ENCODE measurements at places on chromosomes 4 and X.

GRCh38 chr4:180455226-180455625, 1788.0 kb upstream of the TENM3 start:
- no peaks in the 10 kb centered on the region for H3K27me3 ChIP-seq
- H3K27ac ChIP-seq, result no peak overlapping the region
- H3K36me3 ChIP-seq, result no peaks in the 10 kb centered on the region
- H3K4me3 ChIP-seq, result no peak overlapping the region
- no peaks in the 10 kb centered on the region for H3K4me1 ChIP-seq

DNA sequence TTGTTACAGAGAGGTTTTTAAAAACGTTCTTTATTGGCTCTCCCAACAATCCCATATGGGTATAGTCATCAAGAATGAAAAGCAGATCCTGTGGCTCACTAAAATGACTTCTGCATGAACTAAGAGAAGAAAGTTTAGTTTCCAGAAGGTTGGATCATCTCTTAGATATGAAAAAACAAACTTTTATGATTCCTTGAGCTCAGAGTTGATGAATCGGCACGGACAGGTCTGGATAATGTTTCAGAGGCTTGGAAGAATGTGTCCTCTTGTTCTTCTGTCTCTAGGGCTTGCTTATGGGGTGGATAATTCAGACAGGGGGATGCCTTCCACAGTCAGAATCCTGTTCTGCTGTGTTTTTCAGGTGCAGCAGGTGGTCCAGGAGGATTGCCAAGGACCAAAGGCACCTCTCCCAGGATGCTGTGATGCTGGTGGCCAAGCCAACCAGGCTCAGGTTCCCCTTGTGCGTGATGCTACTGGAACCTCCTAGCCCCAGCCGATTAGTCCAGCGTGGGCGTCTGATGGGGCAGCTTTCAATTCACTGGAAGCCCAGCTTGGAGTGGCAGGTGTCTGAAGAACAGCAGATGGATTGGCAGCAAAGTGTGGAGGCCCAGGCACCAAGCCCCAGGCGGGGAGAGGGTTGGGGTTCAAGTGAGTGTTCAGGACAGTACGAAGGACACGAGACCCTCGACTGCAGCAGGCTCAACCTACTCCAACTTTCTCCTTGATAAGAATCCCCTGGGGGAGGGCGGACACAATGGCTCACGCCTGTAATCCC, 30.3 kb downstream of the CCKAR start:
- no peak overlapping the region for H3K4me3 ChIP-seq
- no peak for DNase-seq
- no peaks in the 10 kb centered on the region for H3K36me3 ChIP-seq
- no peak overlapping the region for H3K27ac ChIP-seq
- no peaks in the 10 kb centered on the region for H3K27me3 ChIP-seq
- H3K4me1 ChIP-seq, result peaks cover 5% of the 10 kb centered on the region

DNA sequence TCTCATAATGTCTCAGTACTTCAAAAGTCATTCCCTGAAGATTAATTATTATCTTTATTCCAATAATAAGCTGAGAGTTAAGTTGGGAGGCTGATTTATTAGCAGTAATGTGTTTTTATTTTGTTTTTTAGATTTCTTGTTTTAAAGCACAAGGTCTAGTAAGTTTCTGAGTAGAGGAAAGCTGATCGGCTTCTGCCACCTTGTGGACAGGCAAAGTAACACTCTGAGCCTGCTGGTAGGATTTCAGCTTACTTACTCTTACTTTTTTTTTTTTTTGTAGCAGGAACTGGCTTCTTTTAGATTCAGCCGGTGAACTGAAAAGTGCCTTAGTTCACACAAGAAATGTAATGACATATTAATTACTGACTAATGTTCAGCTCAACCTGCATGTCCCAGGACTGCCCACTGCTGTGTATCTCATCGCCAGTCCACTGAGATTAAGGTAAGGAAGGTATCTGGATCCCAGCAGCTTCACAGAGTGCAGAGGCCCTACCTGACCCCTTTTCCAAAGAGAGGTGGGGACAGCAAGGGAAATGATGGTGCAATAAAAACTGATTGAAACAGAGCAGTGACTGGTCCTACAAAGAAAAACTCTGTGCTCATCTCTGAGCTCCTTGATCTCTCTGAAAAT, 126.5 kb downstream of the ADGRA3 start:
- DNase-seq, result peak; percentile 44
- H3K27ac ChIP-seq, result no peak overlapping the region
- H3K36me3 ChIP-seq, result peaks cover 9% of the 10 kb centered on the region

- H3K36me3 ChIP-seq, result peaks cover 6% of the 10 kb centered on the region
- peaks cover 3% of the 10 kb centered on the region for H3K4me1 ChIP-seq
- no peak for DNase-seq
These were observed 59.2 kb downstream of the FSTL5 start for GRCh38 chr4:162104459-162105124.

GRCh38 chr4:47704693-47705325, 133.1 kb downstream of the CORIN start:
- H3K4me1 ChIP-seq, result peaks cover 8% of the 10 kb centered on the region
- H3K4me3 ChIP-seq, result no peak overlapping the region
- H3K27ac ChIP-seq, result no peak overlapping the region

GRCh38 chr4:156294577-156294976, 340.9 kb upstream of the CTSO start:
- no peak overlapping the region for H3K4me3 ChIP-seq
- H3K4me1 ChIP-seq, result peaks cover 20% of the 10 kb centered on the region
- DNase-seq, result no peak
- no peaks in the 10 kb centered on the region for H3K36me3 ChIP-seq
- no peak overlapping the region for H3K27ac ChIP-seq
- no peaks in the 10 kb centered on the region for H3K27me3 ChIP-seq

DNA sequence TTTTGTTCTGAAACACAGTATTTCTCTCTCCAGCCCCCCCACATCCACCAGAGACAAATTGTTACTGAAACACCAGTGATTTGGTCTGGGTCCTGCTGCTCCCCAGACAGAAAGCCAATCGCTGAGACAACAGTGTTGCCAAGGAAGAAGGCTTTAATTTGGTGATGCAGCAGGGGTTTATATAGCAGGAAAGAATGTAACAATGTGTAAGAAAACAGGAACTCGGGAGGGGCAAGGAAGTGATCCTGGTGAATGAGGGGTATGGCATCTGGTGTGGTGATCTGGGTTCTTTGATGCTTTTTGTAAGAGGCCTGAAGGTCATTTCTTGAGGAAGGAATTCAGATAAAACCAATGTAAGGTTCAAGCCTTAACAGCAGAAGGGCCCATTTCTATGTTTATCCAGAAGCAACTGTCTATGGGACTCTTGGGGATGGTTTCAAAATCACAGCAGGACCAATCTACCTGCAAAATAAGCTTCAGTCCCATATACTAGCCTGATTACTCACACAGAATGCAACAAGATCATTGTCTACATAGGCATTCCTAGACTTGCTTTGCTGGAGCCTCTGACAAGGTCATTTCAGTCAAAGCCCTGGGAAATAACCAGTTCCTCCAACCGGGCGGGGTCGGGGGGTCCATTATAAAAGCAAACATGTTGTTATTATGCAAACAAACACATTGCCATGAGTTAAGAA, 445.2 kb upstream of the ZFP42 start:
- H3K4me3 ChIP-seq, result no peak overlapping the region
- H3K27me3 ChIP-seq, result no peaks in the 10 kb centered on the region
- no peak for DNase-seq
- no peaks in the 10 kb centered on the region for H3K4me1 ChIP-seq
- H3K27ac ChIP-seq, result no peak overlapping the region
- no peaks in the 10 kb centered on the region for H3K36me3 ChIP-seq

DNA sequence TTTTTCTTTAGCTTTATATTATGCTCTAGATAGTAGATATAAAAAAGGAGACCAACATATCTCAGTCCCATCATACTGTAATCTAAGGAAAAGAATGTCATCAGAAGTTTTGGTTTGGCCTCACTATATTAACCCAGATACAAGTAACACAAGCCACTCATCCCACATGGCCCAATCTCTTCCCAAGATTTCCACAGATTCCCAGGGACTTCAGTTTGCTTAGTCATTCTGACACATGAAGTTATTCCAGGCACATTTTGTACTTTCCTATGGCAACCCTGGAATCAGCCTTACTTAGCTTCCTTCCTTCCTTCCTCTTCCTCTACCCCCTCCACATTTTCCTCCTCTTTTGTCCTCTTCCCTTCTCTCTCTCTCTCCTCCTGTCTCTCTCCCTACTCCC, 21.7 kb upstream of the DCLK2 start:
- no peak overlapping the region for H3K4me3 ChIP-seq
- DNase-seq, result no peak
- H3K27ac ChIP-seq, result no peak overlapping the region
- no peaks in the 10 kb centered on the region for H3K27me3 ChIP-seq
- H3K36me3 ChIP-seq, result peaks cover 4% of the 10 kb centered on the region

GRCh38 chr4:166282081-166282770, 409.2 kb downstream of the TLL1 start:
- H3K4me3 ChIP-seq, result no peak overlapping the region
- H3K36me3 ChIP-seq, result no peaks in the 10 kb centered on the region
- no peaks in the 10 kb centered on the region for H3K4me1 ChIP-seq
- no peak overlapping the region for H3K27ac ChIP-seq
- no peaks in the 10 kb centered on the region for H3K27me3 ChIP-seq
- no peak for DNase-seq

DNA sequence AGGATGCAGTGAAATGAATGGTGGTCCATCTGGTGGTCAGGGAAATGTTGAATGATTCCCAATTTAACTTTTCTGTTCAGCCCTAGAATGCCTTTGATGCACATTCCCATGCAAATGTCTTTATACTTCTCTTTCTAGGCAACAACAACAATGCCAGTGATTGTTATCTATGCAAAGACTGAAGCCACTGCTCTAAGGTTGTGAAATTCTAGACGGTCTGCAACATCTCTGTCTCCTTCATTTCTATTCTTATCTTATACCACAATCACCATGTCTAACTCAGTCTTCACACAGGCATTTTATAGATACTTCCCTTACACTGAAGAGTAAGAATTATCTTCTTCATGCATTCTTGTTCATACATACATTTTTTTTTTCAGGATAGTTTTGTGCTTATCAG, 84.5 kb downstream of the HPGD start:
- no peak overlapping the region for H3K27ac ChIP-seq
- no peaks in the 10 kb centered on the region for H3K27me3 ChIP-seq
- no peaks in the 10 kb centered on the region for H3K4me1 ChIP-seq
- H3K36me3 ChIP-seq, result no peaks in the 10 kb centered on the region
- DNase-seq, result no peak
- H3K4me3 ChIP-seq, result no peak overlapping the region

- no peak overlapping the region for H3K27ac ChIP-seq
- H3K4me3 ChIP-seq, result no peak overlapping the region
- peaks cover 18% of the 10 kb centered on the region for H3K27me3 ChIP-seq
- no peak for DNase-seq
- no peaks in the 10 kb centered on the region for H3K4me1 ChIP-seq
- H3K36me3 ChIP-seq, result no peaks in the 10 kb centered on the region
These were observed 50.0 kb downstream of the C4orf50 start for GRCh38 chr4:5968246-5968645.

- H3K36me3 ChIP-seq, result no peaks in the 10 kb centered on the region
- no peak overlapping the region for H3K4me3 ChIP-seq
- no peak overlapping the region for H3K27ac ChIP-seq
- H3K4me1 ChIP-seq, result no peaks in the 10 kb centered on the region
- DNase-seq, result no peak
These were observed 76.1 kb upstream of the EMCN start for GRCh38 chr4:100593935-100594334.

DNA sequence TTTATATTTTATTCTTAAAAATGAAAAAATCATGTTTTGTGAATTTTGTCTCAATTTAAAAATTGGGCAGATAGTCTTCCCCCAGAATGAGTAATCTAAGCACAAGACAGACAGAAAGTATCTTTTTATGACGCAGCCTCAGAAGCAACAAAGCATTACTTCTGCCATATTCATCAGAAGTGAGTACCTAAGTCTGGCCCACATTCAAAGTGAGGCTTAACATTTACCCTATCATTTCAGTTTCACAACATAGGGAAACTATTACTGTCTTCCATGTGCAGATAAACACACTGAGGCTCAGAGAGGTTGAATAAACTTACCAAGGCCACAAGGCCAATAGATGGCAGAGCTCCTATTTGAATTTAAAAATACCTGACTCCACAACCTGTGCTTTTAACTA, 4.4 kb upstream of the PRDX4 start:
- H3K36me3 ChIP-seq, result no peaks in the 10 kb centered on the region
- no peak for DNase-seq
- H3K27me3 ChIP-seq, result no peaks in the 10 kb centered on the region
- no peak overlapping the region for H3K27ac ChIP-seq
- H3K4me1 ChIP-seq, result peaks cover 22% of the 10 kb centered on the region

DNA sequence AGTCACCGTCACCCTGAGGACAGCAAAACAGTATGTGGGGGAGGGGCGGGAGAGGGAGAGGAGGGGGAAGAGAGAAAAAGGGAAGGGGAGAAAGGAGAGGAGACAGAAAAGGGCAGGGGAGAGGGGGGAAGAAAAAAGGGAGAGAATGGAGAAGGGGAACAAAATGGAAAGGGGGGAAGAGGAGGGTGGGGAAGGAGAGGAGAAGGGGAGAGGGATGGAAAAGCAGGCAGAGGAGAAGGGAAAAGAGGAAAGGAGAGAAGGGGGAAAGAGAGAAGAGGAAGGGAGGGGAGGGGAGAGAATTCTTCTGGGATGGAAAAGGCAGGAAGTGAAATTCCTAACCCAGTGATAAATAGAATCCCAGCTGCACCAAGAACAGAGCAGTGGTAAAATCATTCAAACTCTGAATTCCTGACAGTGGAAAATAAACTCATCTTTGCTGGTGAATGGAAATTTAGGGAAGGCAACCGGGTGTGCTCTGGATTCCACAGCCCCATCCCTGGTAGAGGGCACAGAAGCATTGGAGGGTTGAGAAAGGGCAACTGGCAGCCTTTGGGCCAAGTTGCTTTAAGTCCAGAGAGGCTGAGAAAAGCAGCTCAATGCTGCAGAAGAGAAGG, 244.2 kb downstream of the BCOR start:
- DNase-seq, result no peak
- H3K36me3 ChIP-seq, result no peaks in the 10 kb centered on the region
- no peaks in the 10 kb centered on the region for H3K27me3 ChIP-seq
- no peak overlapping the region for H3K4me3 ChIP-seq
- no peak overlapping the region for H3K27ac ChIP-seq
- peaks cover 50% of the 10 kb centered on the region for H3K4me1 ChIP-seq

DNA sequence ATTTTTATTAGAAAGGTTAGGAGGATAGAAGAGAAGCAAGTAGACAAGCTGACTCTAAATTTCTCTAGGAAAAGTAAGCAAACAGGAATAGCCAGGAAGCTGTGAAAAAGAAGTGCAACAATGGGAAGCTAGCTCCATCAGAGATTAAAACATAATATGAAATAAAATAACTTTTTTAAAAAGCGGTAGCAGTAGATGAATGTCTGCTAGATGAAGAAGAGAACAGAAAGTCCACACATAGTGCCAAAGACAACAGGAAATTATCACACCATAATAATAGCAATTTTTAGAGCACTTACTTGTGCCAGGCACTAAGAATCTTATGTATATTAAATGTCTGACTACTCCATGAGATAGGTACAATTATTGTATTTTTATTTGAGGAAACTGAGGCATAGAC, 53.5 kb downstream of the LRBA start:
- H3K27me3 ChIP-seq, result no peaks in the 10 kb centered on the region
- DNase-seq, result no peak
- H3K27ac ChIP-seq, result no peak overlapping the region
- no peak overlapping the region for H3K4me3 ChIP-seq
- peaks cover 28% of the 10 kb centered on the region for H3K36me3 ChIP-seq

Data from neural crest cell (in vitro differentiated cells).